ENCODE measurements at places on chromosomes 16 and 17.

- no peak for DNase-seq
Measured at GRCh38 chr16:66036184-66036583, 330.3 kb upstream of the CDH5 start.

GRCh38 chr16:83365166-83365565 lies 442.6 kb upstream of the HSBP1 start:
- no peak for DNase-seq

DNA sequence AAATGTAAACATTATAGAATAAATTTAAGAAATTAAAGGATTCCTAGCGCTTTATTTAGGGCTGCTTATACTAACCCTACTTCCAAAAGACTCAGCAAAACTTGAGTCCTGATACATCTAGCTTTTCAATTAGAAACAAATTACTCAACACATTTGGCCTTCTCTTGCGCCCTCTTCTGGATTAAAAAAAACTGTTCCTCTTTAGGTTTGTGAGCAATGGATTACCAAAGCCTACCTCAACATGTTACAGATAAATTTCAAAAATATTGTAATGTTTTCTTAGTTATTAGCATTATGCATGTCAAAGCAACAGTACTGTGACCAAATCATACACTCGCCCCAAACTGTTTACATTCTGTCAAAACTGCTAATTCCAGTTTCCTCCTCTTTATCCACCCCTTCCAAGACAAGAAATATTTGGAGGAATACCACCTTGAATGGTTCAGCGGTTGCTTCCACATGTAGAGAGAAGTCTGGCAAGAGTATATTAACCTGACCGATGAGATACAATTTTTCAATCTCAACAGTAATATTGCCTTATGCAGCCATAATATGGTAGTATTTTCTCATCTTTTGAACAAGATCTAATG lies 2.7 kb downstream of the NUFIP2 start:
- DNase-seq = peak; percentile 61

GRCh38 chr16:76565542-76565941 lies 288.3 kb downstream of the CNTNAP4 start:
- no peak for DNase-seq
